ENCODE measurements at places on chromosomes 1 and 21.

DNA sequence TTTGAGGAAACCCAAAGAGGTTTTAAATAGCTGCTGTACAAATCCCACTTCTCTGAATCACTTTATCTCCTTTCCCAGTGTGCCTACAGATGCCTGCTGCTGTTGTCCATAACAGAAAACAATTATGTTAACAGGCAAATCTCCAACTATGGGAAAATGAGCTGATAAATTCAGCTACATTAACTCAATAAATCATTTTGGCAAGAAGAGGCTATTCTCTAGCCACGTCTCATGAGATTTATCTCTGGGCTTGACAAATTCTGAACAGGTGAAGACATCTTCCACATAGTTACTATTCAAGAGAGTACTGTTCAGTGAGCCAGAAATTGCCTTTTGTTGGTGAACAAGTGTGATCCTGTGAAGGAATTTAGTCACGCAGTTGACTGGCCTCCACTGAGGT is 327.1 kb upstream of the FMN2 start:
- DNase-seq: no peak

- DNase-seq: no peak
These were observed 13.5 kb upstream of the TNFRSF1B start for GRCh38 chr1:12153181-12153785.

- DNase-seq: peak; percentile 18
These were observed 86.2 kb downstream of the DTL start for GRCh38 chr1:212121779-212122178.

DNA sequence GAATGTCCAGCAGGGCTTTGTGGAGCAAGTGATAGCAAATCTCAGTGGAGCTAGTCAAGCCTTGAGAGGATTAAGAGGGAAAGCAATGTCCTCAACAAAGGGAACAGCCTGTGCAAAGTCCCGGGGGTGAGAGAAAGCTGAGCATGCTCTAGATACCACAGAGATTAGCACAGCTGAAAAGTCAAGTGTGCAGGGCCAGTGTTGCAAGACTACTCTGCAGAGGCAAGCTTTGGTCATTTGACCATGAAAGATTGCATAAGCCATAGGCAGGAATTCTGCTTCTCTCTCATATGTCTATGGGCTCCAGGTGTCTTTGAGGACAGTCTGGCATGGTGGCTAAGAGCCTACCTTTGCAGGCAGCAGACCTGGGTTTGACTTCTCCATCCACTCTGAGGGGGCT is 181.0 kb upstream of the JUN start:
- no peak for DNase-seq

GRCh38 chr1:53862507-53862906 is 24.4 kb upstream of the NDC1 start:
- no peak for DNase-seq

- DNase-seq: peak; percentile 6
These were observed 71.0 kb downstream of the NENF start for GRCh38 chr1:212503714-212504113.

DNA sequence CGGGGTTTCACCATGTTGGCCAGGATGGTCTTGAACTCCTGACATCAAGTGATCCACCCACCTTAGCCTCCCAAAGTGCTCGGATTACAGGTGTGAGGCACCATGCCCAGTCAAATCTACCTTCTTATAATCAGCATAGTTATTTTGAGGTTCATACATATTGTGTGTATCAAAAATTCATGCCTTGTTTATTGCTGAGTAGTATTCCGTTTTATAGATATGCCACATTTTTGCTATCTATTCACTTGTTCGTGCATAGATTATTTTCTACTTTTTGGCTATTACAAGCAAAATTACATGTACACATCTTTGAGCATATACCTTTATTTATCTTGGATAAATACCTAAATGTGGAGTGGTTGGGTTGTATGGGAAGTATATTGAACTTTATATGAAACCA is 344.9 kb downstream of the CAMTA1 start:
- no peak for DNase-seq

DNA sequence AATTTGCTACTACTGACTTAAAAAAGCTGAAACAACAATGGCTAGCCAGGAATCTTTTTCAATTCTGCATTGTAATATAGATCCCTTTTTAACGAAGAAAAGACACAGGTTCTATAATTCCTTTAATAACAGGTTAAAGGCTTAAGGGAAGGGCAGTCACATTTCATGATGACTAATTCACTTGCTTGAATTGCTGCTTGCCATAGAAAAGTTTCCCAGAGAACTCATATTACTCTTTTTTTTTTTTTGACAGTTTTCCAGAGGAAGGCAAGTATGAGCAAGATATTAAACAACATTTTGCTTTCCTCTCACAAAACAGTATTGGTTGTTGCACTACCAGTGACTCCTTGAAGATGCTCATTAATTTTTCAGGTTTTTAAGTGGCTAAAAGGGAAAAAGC is 60.9 kb downstream of the IL23R start:
- no peak for DNase-seq

DNA sequence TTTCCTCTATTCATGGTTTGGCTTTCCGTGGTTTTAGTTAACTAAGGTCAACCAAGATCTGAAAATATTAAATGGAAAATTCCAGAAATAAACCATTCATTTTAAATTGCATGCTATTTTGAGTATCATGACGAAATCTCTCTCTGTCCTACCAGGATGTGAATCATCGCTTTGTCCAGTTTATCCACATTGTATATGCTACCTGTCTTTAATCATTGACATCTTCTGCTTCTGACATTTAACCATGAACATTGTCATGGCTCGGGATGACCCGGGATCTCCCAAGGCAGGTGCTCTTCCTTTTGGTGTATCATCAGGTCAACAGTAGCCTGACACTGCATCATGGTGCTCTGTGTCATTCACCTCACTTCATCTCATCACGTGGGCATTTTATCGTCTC is 125.5 kb upstream of the HNRNPU start:
- no peak for DNase-seq

DNA sequence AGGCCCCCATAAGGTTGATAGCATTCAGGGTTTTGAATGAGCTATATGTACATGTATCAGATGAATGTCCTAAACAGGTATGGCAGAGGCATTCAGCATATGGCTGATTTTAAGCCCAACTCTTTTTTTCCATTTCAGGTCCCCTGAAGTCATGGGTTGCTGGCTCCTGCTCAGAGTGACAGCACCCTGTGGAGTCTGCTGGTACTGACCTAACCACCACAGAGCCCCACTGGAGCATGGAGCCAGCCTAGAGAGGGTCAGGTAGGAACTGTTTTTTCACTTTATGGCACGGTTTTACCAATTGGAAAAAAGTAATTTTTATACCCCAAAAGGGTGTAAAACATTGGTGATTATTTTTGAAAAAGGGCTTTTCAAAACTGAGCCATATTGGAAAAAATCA is 82.5 kb upstream of the MPC2 start:
- DNase-seq: no peak

DNA sequence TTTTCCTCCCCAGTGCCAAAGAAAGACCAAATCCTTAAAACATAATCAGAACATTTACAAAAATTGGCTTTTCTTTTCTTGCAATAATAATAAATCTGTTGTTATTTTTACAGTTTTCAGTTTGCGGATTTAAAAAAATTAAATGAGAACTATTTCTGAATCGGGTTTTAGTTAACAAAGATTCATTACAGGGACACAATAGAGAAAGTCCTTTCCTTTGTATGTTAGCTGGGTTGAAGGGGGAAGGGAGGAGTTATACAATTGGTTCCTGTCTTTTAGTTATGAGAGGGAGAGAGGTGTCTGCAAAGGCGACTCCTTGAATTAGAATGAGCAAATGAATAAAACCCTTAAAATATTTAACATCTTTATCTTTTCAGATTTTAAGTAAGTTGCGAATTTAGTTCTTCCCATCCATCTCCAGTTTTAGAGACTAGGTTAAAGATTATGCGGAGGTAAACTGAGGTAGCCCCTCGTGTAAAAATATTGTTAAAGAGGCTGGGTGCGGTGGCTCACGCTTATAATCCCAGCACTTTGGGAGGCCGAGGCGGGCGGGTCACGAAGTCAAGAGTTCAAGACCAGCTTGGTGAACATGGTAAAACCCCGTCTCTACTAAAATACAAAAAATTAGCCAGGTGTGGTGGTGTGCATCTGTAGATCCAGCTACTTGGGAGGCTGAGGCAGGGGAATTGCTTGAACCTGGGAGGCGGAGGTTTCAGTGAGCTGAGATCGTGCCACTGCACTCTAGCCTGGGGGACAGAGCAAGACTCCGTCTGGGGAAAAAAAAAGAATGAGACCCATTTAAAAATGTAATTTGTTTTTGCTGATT is 3.9 kb downstream of the SPEN start:
- no peak for DNase-seq

DNA sequence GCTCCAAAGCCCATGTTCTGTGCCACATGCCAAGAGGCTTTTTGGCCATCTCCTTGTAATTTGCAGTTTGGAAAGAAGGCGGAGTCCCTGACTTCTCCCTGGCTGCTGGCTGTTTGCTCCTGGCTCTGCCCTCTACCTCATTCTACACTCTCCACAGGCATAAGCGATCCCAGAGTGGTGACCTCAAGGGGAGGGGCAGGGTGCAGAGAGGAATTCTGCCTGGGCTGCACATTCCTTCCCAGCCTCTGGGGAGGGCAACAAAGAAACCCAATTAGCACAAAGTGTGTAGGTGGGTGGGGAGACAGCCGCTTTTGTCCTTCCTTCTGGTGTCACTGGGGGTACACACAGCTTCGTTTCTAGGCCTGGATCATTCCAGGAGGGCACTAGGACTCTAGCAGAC is 95.3 kb downstream of the HIVEP3 start:
- no peak for DNase-seq

GRCh38 chr1:113903501-113904292 is 902 bp downstream of the AP4B1 start:
- DNase-seq: peak; percentile 38

DNA sequence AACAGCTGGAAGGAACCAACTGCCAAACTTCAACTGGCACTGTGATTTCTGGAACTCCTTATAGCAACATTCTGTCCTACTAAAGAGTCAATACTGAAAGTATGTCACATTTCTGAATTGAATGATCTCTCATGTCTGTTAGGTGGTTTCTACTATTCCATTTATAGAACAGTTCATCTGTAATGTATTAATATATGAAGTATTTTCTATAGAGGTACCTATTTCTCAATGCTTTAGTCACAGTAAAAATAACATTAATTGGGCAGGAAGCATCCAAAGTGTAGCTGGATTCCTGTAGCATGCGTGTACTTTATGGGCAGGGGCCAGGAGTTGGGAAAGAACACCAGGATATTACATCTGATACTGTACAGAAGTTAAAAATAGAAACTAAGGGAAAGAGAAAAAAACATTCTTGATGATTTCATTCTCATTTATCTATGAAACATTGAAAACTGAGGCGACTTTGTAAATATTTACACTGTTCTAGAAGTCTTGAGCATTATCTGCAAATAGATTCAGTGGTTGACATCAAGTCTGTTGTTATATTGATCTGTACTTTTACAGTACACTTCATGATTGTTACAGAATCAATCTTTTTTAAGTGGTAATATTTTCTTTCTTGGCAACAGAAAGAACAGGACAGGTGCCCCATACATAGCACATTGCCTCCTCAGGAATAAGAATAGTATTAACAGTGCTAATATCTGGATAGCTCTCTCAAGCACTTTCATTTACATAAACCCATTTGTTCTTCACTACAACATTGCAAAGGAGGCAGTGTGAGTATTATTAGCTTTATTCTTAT is 6.2 kb upstream of the ZNF281 start:
- peak; percentile 96 for DNase-seq

- DNase-seq: peak; percentile 98
These were observed 35.4 kb downstream of the WNT2B start for GRCh38 chr1:112544011-112544688.

- DNase-seq: no peak
These were observed 37.8 kb upstream of the POFUT2 start for GRCh38 chr21:45325206-45326168.

DNA sequence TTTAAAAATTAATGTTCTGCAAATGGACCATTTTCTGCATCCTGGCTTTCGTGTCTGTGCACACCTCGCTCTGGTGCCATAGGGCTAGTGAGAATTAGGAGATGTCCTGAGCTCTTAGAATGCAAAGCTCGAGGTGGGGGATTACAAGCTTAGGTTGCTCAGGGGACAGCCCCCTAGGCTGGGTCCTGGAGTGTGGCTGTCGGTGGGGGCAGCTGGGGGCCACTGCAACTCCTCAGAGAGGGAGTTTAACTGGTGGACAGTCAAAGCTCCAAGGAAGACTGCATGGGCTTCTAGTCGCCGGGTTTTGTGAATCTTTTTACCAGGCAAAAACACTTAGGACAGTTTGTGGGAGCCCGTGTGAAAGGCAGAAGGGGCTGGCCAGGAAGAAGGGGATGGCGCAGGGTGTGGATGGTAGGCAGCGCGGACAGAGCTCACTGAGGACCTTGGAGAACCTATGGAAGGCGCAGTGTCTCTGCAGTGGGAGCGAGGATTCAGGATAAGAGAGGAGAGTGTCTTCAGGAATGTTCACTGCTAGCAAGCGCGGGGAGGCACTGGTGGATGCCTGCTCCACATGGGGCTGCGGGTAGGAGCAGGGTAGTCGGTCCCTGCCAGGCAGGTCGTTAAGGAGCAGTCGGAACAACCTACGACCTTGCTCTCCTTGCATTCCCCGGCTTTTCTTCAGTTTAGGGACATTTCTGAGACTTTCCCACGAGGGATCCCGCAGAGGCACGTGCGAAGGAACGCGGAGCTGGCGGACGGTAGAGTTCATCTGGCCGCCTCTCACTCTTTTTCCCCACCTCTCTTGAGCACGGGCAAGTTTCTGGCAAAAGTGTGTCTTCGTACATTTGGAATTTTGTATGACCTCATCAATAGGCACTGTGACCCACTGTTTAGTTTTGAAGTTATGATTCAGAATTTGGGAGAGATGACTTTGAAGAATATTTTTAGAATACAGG is 12.9 kb upstream of the KCNE1 start:
- DNase-seq: peak; percentile 81

- DNase-seq: peak; percentile 57
These were observed 83.9 kb downstream of the FASLG start for GRCh38 chr1:172742599-172743500.

DNA sequence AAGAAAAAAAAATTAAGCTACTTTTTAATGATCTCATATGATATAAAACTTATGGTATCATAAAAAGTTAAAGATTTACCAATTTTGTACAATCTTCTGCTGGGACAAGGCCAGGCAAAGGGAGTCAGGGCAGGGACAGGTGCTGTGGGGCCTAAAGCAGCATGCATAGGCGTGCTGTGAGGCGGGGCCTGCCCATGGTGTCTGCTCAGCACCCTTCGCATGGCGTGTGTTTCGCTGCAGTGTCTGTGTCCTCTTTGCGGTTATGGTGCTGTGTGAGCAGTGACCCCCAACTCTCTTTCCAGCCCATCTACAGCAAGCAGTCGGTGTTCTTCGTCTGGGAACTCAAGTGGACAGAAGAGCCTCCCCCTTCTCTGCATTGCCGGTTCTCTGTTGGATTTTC is 13.4 kb upstream of the PWP2 start:
- no peak for DNase-seq

DNA sequence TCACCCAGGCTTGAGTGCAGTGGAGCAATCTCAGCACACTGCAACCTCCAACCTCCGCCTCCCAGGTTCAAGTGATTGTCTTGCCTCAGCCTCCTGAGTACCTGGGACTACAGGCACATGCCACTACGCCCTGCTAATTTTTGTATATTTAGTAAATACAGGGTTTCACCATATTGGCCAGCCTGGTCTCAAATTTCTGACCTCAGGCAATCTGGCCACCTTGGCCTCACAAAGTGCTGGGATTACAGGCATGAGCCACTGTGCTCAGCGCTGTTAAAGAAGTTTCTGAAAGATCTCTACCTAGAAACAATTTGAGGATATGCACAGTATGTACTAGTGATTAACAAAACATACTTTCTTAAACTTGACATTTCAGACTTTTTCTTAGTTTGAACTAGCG is 182.6 kb upstream of the ESRRG start:
- no peak for DNase-seq

GRCh38 chr1:206050655-206051235 is 2.2 kb upstream of the RHEX start:
- DNase-seq: no peak

- no peak for DNase-seq
These were observed 16.9 kb upstream of the IFNGR2 start for GRCh38 chr21:33386222-33386784.

Measured in RKO (cell line).